ENCODE measurements at places on chromosomes 11 and 22.

DNA sequence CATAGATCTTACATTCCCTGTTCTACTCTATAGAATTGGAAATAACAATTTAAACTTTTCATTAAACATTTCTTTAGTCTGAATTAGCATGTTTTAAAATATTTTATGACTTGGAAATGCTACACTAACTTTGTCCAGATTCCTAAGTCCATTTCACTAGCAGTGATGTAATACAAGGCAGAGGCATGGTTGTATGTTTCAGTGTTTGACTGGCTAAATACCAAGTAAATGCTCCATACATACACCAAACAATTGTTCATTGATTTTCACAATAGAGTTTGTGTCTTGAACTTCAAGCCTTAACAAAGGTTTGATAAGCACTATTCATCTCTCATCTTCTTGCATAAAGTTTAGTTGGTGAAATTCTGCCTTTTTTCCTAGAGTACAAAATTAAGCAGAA is 13.5 kb downstream of the ZBED5 start:
- DNase-seq, result no peak

GRCh38 chr11:70483077-70483861 is 84.9 kb downstream of the CTTN start:
- no peak for DNase-seq

DNA sequence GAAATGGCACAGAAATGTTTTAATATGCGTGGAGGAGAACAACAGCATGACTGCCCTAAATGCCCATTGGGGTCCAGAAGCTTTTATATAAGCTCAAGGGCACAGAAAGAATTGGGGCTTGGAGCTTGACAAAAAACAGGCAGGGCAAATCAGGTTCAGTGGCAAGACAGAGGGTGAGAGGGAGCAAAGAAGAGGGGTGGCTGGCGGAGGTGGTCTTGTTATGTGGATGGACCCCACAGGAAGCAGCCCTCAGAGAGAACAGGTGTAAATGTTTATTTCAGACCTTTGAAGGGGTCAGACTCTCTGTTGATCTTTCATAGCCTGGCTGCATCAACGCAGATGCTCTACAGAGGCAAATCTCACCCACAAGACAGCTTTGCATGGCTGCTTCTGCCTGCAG is 213.1 kb upstream of the B3GAT1 start:
- no peak for DNase-seq

- DNase-seq, result no peak
These were observed 8.6 kb downstream of the PHLDB1 start for GRCh38 chr11:118615976-118616371.

DNA sequence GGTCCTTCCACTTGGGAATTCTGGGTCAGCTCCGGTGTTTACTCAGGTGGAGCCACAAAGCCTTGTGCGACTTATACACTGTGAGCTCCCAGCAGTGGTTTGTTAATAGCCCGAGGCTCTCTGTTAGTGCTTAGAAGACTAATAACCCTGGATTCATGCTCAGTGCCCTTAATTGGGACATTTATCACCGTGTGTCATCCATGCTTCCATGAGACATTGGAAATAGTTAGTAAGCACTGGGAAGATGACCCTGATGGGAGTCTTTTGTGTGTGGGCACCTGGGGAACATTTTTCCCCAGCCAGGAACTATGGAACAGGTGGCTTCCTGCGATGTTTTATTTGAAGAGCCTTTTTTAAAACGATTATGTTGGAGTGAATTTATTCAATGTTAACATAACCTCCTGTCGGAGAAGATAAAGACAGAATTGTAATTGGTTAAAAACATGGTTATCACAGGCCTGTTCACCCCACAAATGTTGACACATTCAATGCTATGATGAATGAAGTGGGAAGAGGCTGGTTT is 188.9 kb downstream of the MYO18B start:
- no peak for DNase-seq

GRCh38 chr22:20299746-20300136 is 20.1 kb downstream of the DGCR6L start:
- DNase-seq, result no peak

DNA sequence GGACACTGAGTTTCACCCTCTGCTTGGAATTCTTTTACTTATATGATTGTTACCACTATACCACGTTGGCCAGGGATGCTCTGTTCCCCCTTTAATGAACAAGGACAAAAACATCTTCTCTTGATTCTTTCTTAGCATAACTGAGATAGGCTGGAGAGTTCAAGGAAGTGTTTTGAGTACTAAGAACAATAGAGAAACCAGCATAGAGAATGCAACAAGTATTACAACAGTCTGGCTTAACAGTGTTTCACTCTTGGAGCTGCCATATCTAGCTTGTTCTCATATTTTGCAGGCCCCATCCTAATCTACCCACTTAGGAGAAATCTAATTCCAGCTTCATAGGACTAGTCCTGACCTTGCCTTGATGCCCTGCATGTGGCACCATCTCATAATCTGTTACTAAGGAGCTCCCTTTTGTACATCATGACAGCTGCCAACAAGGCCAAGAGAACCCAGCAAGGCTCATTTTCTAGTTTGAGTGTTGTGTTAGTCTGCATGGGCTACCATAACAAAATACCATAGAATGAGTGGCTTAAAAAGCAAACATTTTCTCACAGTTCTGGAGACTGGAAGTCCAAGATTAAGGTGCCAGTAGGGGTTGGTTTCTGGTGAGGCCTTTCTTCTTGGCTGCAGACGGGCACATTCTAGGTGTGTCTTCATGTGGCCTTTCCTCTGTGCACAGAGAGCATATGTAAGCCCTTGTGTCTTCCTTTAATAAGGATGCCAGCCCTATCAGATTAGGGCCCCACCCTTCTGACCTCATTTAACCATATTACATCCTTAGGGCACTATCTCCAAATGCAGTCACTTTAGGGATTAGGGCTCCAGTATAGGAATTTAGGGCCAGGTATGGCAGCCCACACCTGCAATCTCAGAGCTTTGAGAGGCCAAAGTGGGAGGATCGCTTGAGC is 37.8 kb downstream of the PACS1 start:
- no peak for DNase-seq

GRCh38 chr11:7413961-7414915 is 71.1 kb upstream of the OLFML1 start:
- no peak for DNase-seq

- no peak for DNase-seq
These were observed 36.2 kb upstream of the TRPC6 start for GRCh38 chr11:101620026-101620425.

- no peak for DNase-seq
These were observed 2.0 kb downstream of the ANO5 start for GRCh38 chr11:22194907-22195306.

DNA sequence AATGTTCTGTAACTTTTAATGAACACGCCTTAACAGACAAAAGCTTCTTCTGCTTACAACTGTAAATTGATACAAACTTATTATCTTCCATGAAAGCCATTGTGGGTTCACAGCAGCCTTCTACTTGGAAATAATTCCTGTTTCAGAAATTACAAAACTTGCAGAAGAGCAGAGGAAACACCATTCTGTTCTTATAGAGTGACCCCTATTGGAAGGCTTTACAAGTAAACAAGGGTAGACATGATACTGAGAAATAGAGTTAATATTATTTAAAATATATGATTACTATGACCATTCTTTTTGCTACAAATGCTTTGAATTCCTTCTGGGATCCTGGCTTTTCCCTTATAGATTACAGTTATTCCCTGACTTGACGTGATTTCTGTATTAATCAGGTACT is 32.4 kb upstream of the KCNA4 start:
- no peak for DNase-seq

GRCh38 chr11:121563003-121563402 is 110.2 kb upstream of the SORL1-AS1 start:
- DNase-seq, result peak; percentile 36

- DNase-seq, result no peak
These were observed 5.5 kb downstream of the CSNK2A3 start for GRCh38 chr11:11347592-11347991.

GRCh38 chr22:23068832-23069385 is 1.4 kb upstream of the GNAZ start:
- no peak for DNase-seq

GRCh38 chr22:38296372-38296771 is 20.9 kb downstream of the CSNK1E start:
- no peak for DNase-seq

- no peak for DNase-seq
These were observed 29.7 kb upstream of the EMSY start for GRCh38 chr11:76415073-76415472.

DNA sequence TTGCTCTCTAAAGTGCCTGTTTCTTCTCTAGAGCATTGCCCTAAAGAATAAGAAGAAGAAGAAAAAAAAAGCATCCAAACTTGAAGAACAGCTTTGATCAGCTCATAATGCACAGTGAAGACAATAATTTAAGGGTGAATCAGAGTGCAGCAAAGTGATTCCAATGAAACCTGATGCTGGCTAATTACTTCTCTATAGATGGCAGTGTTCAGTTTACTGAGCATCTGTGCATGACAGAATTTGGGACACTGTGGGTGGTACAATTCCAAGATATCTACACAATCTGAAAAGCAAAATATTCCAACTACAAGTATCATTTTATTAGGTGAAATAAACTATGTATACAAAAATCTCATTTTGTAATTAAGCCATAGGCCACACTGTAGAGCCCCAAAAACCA is 450.5 kb upstream of the CCDC90B start:
- DNase-seq, result no peak

GRCh38 chr11:109425554-109425953 is 3.6 kb downstream of the C11orf87 start:
- DNase-seq, result no peak

DNA sequence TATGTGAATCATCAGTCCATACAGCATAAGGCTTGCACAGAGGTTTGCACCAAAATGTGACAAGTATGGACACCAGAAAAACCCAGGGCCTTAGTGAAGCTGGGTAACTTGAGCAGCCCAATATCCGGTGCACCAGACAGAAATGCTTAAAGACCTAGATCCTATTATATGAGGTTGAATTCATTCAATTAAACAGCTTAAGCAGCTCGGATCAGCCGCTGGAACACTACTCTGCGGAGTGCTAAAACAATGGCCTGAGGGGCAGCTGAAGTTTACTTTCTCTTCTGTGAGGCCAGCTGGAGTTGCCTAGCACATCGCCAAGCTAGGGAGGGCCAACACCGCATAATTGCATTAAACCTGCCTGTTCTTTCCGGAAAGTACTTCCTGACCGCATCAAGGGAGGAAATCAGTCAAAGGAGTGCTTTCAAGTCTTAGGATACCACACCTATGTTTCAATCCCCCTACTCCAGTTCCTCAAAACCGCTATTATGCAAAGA is 17.0 kb upstream of the FAM181B start:
- DNase-seq, result no peak

DNA sequence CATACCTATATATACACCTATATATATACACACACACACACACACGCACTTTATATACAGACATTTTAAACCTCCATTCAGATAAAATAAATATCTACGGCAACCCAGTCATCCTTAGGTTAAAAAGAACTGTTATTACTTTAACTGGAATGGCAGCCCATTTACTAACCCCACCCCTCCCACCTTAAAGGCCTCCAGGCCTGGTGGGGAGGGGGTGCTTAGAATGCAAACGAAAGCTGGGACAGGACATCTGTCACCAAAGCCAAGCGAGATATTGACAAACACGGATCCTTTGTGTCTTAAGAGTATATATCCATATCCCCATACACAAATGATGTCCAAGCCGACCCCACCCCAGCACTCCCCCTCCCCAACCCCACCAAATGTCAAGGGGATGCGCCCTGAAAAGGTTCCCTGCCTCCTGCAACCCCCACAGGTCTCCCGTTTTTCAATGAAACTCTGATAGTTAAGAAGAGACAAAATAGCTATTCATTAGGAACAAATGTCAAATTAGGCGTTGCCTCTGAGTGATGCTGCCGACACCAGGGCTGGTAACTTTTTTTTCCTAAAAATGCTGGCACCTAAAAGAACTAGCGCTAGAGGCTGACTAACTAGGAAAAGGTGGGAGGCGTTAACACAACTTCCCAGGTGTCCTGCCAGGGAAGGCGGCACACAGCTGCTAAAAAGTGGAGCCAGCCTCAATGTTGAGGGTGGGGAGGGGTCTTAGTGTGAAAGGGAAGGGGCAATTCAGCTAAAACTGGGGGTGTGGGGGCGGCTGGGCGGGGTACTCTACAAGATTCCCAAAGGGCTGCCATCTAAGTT is 5.6 kb downstream of the MN1 start:
- no peak for DNase-seq

GRCh38 chr11:121321614-121322243 is 29.2 kb downstream of the SC5D start:
- peak; percentile 19 for DNase-seq
